ENCODE measurements at places on chromosomes 2 and 18.

DNA sequence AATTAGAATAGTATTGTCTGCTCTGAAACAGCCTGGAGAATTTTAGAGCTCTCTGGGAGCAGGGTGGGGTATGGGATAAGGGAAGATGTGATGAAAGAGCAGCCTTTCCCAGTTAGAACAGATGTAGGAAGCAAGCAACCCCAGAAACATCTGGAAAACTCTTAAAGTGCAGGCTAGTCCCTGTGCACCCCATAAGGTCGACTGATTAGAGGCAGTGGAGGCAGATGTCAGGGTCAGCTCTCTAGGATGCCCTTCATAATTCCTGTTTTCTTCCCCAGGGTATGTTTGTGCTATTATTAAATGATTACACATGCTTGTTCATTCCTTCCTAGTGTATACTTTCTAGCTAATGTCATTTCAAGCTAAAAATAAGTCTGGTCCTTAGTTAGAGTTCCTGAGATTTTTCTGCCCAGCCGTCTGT lies 41.7 kb downstream of the PTPRM start:
- no peak for DNase-seq

GRCh38 chr18:64401268-64402060 lies 252.6 kb upstream of the LINC00305 start:
- no peak for DNase-seq

GRCh38 chr2:74031221-74031620 lies 46.5 kb downstream of the TET3 start:
- DNase-seq: no peak

GRCh38 chr2:116820986-116821385 lies 993.5 kb upstream of the DDX18 start:
- DNase-seq: no peak

GRCh38 chr2:94872676-94873361 lies 1.6 kb downstream of the TEKT4 start:
- DNase-seq: no peak

DNA sequence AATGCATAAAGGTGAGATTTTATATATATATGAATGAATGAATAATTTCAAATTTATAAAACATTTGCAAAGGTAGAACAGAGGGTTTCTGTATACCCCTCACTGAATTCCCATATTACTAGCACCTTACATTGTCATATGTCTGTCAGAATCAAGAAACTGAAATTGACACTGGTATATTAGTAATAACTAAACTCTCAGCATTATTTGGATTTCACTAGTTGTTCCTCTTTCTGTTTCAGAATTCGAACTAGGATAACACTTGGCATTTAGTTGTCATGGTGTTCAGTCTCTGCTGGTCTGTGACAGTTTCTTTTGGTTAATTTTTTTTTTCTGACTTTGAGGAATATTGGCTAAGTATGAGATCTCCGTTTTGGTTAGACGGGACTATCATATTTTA lies 275.9 kb downstream of the DCC start:
- DNase-seq: no peak

GRCh38 chr2:137924019-137924418 lies 40.3 kb upstream of the HNMT start:
- DNase-seq: no peak

GRCh38 chr2:217101972-217102371 lies 242.1 kb upstream of the TNP1 start:
- DNase-seq: no peak

DNA sequence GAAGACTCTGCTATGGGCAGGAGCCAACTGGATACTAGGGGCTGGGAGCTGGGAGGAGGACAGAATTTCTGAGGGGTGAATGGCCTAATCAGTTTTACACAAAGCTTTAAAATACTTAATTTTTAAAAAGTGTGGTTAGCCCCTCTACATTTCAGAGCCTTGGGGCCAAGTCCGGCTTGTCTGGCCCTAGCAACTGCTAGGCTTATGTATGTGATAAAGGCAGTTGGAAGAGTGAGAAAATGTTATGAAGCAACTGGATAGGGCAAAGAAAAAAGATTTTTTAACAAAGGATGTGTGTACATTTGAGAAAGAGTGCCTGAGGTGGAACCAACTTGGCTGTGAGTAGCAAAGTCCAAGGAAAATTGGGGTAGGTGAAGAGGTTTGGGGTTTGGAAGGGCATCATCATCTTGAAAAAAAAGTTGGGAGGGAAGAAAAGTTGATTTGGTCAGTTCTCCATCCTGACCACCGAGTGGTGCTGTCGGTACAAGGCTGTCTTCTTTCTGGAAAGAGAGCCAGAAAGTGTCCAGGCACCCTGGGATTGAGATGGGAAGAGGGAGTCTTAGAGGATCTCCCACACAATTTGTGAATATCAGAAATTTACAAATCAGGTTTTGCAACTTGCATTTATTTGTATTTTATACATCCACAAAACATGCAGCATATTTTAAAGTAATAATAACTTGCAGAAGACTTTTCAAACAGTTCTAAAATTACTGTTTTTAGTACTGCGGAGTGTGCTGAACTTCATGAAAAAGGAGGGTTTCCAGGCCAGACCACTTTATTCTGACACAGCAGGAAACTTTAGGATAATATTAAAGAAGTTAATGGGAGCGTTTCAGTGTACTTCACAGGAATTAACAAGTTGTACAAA lies 10.5 kb upstream of the CDK15 start:
- DNase-seq: no peak

DNA sequence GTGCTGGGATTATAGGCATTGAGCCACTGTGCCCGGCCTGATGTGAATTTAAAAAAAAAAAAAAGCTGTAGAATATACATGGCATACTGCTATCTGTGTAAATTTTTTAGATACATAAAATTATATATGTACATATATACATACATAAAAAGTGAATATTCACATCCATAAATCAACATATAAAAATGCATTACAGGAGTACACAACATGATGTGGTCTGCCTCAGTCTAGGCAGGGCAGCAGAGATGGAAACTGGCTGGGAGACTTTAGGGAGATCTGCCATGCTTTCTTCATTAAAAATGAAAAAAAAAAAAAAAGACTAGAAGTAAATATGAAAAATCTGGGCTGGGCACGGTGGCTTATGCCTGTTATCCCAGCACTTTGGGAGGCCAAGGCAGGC lies 24.3 kb downstream of the MGAT4A start:
- no peak for DNase-seq

GRCh38 chr18:28193177-28193778 lies 16.3 kb upstream of the CDH2 start:
- no peak for DNase-seq

DNA sequence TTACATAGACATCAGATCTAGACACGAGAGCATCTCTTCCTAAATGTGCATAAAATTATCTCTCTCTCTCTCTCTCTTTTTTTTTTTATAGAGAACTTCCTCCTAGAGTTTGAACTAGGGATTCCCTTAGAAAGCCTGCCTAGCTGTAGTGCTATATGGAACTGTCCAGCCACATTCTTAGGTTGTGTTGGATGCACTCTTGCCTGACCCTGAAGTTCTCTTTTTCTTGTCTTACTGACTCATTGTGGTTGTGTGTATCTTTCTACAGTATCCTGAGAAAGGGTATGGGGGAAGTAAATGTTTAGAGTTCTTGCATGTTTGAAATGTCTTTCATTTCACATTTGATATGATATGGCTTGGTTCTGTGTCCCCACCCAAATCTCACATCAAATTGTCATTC lies 368.2 kb downstream of the CDH2 start:
- DNase-seq: peak; percentile 10

Measured in AG04449 (cell line).